GM19239 (cell line): ENCODE measurements at places on chromosomes 2 and 18.

GRCh38 chr2:120964819-120965218 lies 229.2 kb downstream of the GLI2 start:
- DNase-seq = no peak

- DNase-seq = no peak
Observed at GRCh38 chr2:20137884-20138283, 86.5 kb upstream of the LAPTM4A start.

GRCh38 chr2:233041722-233042323 lies 9.4 kb downstream of the NEU2 start:
- no peak for DNase-seq

GRCh38 chr2:136051001-136051724 lies 65.7 kb upstream of the DARS1 start:
- no peak for DNase-seq

- DNase-seq = no peak
Observed at GRCh38 chr2:148903294-148903693, 28.3 kb downstream of the KIF5C start.

GRCh38 chr18:40017021-40017420 lies 1938.0 kb upstream of the PIK3C3 start:
- no peak for DNase-seq

- no peak for DNase-seq
Observed at GRCh38 chr2:70525032-70525431, 28.6 kb downstream of the TGFA start.

DNA sequence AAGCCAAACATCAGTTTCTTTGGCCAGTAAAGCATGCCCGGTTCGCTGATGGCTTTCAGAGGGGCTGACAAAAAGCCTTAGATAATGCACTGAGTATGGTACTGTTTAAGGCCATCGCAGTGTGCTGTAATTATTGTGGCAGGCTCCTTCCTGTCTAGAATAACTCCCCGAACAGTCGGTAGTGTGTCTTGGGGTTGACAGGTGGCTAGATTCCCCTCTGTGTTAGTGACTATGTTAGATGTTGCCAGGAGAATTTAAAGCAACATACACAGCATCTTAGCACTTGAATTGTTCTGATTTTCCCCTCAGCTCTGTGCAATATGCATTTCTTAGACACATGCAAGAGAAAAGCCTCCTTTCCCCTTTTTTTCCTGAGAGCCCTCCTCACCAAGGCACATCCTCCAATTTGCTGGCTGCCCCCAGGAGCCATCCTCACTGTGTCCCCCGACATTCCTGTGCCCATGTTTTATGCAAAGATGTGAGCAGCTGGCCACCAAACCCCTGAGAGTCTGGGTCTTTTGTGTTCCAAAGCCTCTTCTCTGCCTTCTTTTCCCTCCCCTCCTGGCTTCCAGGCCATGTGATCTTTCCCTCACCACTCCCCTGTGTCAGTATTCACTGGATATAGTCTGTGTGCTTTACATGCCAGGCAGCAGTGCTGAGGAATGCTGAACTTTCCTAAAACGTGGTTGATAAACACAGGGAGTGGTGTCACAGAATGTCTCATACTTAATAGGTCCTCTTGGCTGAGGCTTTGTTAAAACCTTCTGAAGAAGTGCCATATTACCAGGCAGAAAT lies 331.5 kb downstream of the HRH4 start:
- no peak for DNase-seq

DNA sequence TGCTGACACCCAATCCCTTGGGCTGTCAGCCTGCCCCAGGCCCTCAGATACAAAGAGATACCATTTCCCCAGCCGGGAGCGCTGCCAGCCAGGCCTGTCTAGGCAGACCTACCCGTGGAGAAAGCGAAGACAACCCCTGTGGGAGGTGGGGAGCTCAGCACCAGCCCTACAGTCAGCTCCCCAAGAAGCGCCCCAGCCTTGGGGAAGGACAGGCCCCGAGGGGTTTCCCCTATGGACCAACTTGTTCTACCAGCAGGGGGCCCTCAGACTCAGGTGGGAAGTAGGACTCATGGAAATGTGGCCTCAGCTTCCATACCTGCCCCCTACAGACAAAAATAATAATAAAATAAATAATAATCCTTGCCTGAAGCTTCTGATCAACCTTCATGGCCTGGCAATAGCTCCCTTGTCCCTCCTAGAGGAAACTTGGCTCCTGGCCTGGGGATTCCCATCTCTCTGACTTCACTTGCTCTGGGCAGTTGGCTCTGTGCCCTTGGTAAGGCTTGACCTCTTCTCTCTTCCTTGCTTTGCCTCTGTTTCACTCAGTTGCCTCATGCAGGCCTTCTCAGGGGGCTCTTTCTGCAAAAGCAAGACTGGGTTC lies 7.0 kb downstream of the SLC35F6 start:
- DNase-seq = no peak

DNA sequence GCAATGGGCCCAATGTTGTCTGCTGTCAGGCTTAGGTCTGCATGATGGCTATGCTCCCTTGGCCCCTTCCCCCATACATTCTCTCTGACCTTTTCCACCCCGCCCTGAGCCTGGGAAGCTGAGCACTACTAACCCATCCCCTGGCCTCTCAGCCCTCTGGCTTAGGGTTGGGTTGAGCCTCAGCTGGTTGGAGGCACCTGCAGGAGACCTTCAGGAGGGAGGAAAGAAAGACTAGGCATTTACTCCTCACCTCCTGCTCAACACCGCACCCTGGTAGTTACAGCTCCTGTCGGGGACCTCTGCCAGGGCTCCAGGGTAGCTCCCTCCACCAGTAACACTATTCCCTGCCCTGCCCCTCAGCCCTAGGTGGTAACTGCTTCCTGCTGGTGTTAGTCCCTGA lies 80.5 kb downstream of the GALNT14 start:
- no peak for DNase-seq

DNA sequence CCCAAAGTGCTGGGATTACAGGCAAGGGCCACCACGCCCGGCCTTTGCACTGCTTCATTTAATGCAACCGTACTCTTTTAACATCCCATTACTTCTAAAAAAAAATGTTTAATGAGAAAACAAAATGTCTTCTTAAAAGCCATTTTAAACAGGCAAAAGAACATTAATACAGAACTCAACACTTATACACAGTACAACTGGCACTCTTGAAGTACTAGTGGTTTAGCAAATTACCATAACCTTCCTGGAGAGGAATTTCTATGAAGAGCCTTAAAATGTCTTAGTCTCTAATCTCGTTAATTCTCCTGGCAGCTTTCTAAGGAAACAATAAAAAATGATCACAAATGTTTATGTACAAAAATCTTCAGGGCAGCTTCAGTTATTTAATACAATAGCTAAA lies 5.9 kb downstream of the IWS1 start:
- DNase-seq = no peak

GRCh38 chr2:224847961-224848850 lies 132.0 kb upstream of the CCDC195 start:
- DNase-seq = no peak
